Hepatocyte (in vitro differentiated cells): ENCODE measurements at places on chromosomes 11 and 22. TPM values are rescaled to one million over a fixed set of nuclear protein-coding genes. Genes with fewer than 3 reads are reported as not detected.

Gene NRGN
- polyA plus RNA-seq: 1.1 and 1.2 TPM in 2 replicates

Gene ESAM
- polyA plus RNA-seq: 3.9 and 7.9 TPM in 2 replicates

DNA sequence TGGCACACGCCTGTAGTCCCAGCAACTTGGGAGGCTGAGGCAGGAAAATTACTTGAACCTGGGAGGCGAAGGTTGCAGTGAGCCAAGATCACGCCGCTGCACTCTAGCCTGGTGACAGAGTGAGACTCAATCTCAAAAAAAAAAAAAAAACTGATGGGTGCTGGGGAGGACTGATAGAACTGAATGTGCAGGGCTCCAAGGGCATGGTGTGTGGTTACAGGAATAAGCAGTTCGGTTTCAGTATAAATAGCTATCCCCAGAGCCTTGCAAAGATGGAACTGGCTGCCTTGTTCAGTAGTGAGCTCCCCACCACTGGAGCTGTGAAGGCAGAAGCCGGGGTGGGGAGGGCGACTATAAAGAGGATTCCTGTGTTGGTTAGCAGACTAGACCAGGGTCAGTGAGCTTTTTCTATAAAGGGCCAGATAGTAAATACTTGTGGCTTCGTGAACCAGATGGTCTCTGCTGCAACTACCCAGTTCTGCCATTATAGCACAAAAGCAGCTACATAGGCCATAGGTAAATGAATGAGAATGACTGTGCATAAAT is 5.9 kb downstream of the TOM1 start:
- no peak for DNase-seq

GRCh38 chr22:39240831-39241793 is 3.7 kb downstream of the PDGFB start:
- DNase-seq: peak; percentile 86

DNA sequence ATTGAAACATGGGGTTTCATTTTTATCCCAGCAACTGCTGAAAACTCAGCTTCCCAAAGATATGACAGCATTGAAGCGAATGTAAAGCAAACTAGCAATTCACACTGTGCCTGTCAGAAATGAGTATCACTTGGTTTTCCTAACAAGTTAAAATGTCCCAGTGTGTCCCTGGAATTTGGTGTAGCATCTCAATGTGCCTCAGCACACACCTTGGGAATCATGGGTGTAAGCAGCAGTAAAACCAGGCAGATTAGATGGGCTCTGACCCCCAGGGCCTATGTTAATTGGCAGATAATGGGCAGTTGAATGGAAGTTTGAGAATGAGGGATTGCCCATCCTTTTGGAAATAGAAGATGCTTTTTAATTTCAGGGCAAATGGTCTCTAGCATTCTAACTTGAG is 784.9 kb upstream of the LRRC4C start:
- no peak for DNase-seq

DNA sequence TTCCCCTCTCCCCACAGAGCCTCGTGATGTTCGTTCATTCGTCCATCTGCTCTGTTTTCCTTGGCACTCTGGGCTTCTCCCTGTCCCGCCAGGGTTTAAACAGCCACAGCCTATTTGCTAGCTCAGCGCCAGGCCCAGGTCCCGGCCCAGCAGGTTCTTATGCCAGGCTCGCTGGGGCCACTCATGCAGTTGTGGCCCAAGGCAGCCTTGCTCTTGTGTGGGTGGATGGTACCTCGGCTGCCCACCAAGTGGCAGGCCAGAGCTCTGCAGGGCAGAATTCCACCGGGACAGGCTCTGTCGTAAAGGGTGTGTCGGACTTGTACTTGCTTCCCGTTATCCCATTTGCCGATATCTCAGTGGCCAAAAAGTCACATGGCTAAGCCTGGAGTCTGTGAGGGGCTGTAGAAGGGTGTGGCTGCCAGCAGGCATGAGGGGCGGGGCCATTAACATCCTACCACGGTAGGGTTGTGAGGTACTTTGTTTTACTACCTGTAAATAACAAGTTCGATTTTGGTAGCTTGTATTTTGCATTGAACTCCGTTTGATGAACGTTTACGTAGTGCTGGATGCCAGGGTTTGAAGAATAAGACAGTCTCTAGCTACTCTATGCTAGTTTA is 7.9 kb downstream of the FAM118A start:
- peak; percentile 36 for DNase-seq

DNA sequence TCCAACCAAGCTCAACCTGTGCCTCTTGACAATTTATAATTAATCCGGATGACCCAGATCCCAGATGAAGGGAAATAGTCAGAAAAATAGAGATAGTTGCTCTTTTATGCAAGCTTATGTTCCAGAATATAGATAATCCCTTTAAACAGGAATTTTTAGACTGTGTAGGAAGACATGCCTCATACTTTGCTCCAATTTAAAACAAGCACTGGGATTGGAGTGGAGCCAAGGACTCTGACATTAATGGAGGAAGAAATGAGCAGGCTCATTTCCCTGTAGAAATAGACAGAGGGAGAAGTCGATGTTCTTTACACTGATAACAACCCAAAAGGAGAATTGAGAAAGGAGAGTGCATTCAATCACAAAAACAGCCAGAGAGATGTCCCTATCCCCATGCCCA is 70.1 kb upstream of the LRRC55 start:
- no peak for DNase-seq

- DNase-seq: peak; percentile 90
Observed at GRCh38 chr11:117316197-117316961, at the start of gene BACE1. TSS of gene BACE1 (minus strand) at chr11:117316256. CDS start at chr11:117315795, 461 bp downstream.

- DNase-seq: peak; percentile 65
Observed at GRCh38 chr11:43574949-43575912, 105.3 kb upstream of the HSD17B12 start.

- no peak for DNase-seq
Observed at GRCh38 chr11:95575517-95575916, 214.1 kb downstream of the FAM76B start.

GRCh38 chr11:37184326-37184725 is 586.3 kb upstream of the RAG2 start:
- DNase-seq: no peak
